ENCODE measurements at places on chromosomes 5 and 9. TPM values are rescaled to one million over a fixed set of nuclear protein-coding genes. Genes with fewer than 3 reads are reported as not detected.

Gene HSPB3
- total RNA-seq: 27.4 TPM

Gene F12
- total RNA-seq: 0.38 TPM

Gene SNCB
- not detected for total RNA-seq

DNA sequence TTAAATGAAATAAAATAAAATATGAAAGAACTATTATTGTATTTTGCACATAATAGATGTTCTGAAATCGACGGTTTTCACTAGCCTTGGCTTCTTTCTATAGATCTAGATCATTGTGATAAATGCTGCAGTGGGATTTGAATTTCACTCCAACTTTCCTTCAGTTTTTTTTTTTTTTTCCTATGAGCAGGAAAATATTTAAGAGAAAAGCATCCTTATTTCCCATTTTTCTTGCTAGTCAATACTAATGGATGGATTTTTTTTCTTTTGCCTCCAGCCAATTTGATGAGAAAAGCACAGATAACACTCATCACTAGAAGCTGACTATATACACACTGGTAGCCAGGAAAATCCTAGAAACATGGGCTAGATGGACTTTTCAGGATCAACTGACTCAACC, 249.0 kb downstream of the NFIB start:
- no peak for DNase-seq

DNA sequence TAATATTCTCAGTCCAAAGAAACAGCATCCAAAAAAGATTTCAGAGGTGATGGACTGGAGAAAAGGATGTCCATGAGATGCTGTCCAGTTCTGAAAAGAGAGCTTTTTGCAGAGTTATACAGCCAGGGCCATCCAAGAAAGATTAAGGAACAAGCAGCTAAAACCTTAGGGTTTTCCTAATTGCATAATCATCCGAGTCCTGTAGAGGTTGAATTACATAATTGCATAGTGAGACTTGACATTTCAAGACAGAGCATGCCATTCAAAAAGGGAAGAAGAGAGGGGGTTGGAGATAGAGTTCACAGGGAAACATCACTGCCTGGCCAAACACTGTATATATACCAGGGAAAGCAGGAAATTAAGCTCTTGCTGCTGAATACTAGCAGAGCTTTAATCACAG, 1729.2 kb upstream of the WWC1 start:
- DNase-seq: no peak

DNA sequence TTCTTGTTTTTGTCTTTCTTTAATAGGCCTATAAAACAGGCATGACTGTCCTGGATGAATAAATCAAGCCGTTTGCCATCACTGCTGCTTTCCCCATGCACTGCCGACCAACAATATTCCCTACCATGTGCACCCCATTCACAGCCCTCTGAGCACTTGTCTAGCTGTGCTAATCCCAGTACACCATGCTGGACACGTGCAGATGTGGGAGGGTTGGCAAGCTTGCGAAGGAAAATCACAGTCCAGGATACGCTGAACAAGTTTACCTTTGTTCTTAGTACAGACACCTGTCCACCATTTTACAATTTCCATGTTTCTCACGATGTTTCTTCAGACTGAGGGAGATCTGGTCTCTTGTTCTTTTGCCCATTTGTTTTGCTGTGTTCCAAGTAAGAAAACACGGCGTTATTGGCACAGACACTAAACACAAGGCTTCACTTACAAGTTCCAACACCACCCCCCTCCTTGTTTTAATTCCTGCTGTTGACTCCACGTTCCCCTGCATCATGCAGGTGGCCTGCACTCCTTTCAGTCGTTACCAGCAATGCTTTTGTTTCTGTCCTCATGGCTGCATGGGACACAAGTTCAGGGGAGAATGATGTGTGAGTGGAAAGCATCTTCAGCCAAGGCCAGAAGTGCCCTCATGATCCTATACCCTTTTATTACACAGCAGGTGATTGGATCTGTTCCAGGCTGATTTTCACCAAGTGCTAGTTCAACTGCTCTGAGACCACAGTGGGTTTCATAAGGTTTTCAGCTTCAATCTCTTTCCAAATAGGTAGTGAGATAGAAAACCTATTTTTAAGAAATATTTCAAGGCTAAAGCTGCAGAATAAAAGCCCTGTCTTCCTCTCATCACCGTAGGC, 608.9 kb downstream of the IRX1 start:
- no peak for DNase-seq

GRCh38 chr5:18602402-18602801, 968.1 kb downstream of the TAF11L14 start:
- DNase-seq: no peak

GRCh38 chr9:101705135-101705661, 33.2 kb downstream of the GRIN3A start:
- no peak for DNase-seq

- peak; percentile 55 for DNase-seq
Observed at GRCh38 chr9:113636165-113636564, 172.6 kb downstream of the RGS3 start.

DNA sequence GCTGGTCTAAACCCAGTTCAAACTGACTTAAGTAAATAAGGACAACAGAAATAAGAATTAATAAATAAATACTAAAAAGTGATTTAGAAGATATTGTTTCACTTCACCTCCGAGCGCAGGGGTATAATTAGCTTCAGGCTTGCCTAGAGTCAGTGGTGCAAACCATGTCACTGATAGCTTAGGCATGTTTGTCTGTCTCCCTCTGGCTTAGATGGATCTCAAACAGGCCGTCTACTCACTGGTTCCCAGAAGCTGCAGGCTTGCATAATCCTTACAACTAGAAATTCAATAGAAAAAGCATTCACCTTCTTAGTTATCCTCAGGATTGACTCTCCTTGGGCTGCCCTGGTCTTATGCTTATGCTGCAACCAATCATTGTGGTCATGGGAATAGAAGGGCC, 629.8 kb upstream of the WWC1 start:
- DNase-seq: no peak

DNA sequence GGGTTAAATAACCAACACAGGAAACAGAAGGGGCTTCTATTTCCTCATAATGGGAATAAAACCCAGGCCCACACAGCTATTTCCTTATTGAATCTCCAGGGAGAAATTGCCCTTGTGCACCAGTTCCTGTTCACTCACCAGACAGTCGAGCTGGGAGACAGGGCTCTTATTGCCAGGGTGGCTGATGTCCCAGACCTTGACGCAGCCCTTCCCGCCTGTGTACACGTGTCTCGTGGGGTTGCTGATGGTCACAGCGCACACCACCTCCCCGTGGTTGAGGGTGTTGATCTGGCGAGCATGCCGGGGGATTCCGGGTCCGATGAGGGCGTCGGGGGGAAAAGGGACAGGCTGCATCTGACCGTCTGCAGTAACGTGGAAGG, 96.5 kb downstream of the TLE1 start:
- DNase-seq: peak; percentile 90

- DNase-seq: no peak
Observed at GRCh38 chr5:79011219-79011836, 26.2 kb upstream of the ARSB start.

GRCh38 chr9:133789778-133790177, 51.6 kb upstream of the SARDH start:
- no peak for DNase-seq

DNA sequence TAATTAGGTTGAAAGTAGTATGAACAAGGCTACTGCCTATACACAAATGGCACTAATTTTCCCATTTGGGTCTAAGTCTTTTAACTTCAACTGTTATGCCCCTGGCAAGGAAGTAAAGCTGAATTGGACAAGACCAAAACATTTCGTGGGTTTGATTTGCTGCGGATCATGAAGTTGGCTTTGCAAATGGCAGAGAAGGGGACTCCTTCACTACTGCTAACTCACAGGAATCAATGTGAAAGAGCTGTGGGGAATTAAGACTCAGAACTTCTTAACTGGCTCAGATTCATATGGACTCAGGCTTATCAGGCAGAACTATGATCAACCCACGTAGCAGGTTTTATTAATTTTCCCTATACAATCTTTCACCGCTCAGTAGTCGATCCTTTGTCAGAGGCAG, 73.8 kb upstream of the IFNE start:
- no peak for DNase-seq

DNA sequence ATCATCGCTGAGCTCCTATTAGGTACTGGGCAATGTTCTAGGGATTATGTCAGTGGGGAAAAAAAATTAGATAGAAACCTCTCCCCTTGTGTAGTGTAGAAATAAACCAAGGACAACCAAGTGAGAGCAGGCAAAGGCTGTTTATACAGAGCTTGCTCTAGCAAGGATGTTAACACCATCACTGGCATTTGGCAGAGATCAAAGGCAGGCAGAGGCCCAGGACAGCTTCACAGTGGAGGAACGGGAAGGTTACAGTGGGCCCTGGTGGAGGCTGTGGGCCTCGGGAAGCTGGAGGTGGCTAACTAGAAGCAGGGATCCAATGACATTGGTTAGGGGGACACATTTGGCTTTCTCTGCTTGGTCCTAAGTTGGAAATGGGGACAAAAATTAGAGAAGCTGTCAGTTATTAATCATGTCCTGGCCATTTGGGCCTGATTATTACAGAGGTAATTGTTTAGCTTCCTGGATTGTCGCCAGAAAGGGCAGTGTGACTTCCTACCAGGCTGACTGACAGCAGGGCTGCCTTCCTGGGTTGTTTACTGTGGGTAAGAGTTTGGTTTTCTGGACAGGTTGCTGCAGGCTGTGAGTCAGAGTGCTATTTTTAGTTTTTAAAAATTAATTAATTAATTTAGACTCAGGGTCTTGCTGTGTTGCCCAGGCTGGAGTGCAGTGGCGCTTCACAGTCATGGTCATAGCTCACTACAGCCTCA, 259.3 kb downstream of the ROR2 start:
- DNase-seq: no peak

DNA sequence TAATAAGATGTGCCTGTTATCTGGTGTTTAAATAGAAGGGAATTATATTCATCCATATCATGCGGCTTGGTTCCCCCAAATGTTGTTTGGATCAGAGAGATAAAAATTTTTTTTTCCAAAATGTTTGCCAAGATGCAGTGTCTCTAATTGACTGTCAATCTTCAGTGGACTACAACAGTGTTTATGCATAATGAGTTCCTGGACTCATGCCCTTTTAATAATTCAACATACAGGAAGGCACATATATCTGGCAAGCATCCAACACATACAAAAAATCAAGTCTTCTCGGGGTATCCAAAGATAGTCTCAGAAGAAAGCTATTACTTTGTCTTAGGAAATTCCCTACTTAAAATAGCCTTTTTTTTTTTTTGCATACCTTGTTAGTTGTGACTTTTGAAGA, 1534.7 kb downstream of the EFNA5 start:
- DNase-seq: no peak

- no peak for DNase-seq
Observed at GRCh38 chr9:120974921-120975320, 48.3 kb upstream of the TRAF1 start.

DNA sequence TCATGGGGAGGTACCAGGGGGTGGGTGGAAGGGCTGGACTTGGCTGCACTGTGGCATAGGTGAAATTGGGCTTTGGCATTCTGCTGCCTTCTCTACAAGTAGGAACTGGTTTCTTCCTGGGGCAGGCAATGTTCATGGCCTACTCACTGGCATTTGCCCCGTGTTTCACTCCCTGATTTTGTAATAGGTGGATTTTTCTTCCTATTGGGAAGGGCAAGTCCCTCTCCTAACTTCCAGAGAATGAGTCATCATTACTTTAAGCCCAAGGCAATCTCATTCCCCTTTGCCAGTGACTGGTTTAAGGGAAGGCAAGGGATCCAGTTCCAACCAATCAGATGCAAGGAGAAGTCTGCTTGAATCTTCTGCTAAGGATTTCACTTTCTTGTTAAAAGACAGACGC, 67.9 kb upstream of the ANKRD55 start:
- DNase-seq: no peak

GRCh38 chr5:177232761-177233160, 70.8 kb downstream of the RAB24 start:
- no peak for DNase-seq

- no peak for DNase-seq
Observed at GRCh38 chr9:111034170-111034897, 3.9 kb downstream of the LPAR1 start.

DNA sequence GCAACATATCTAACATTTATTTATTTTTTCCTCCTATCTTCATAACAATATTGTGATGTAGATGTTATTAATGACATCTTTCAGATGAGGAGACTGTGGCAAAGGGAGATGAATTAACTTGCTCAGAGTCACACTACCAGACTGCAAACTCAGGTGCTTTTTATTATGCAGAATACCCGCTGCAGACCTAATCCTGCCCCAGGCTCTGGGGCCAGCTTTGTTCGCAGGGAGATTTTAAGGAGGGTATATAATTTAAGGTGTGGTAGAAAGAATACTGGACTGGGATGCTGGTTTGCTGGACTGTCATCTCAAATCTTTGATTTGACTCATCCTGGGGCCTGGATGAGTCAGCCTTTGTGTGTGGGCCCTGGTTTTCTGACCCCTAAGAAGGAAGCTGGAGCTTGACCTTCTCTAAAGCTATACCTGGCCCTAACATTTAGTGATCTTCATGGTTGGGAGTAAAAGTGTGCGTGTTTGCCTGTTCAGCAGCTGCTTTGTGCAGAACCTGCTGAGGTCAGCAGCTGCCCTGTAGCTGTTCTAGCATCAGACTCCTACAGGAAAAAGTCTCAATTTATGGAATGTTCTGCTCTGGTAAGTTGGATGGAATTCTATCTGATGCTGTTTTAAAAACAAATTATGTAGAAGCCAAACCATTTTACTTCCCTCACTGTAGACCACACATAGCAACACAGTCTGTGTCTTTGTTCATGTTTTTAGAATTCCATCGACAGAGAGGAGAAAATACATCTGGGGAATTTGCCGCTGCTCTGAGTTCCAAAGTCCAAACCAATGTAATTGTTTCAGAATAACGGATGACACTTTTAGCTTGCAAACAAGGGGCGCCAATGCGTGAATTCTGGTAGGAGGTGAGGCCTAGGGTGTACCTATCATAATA, 4.5 kb downstream of the SLC36A1 start:
- DNase-seq: no peak

DNA sequence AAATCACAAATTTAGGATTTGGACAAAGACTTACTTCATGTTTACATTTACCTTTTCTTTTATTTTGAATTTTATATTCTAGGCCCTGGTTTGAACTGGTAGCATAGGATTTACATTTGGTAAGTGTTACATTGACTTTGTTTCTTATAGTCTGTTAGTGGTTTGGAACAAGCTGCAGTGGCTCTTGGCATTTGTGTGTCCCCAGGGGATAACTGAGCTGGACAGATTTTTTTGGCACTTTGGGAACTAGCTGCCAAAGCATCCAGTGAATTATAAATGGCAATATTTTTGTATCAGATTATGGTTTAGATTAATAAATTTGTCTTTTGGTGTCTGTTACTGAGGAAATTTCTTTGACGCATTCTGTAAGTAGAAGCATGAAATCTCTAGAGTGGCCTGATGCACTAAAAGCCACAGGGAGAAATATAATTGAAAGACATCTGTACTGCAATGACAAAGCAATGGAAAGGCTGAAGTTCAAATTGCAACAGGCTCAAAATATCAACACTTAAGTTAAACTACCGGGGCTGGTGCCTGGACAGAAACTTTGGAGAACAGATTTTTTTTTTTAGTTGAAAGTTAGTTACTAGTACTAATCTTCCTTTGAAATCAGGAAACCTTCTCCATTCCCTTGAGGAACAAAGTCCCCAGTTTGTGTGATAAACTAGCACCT, 107.6 kb upstream of the PLCXD3 start:
- DNase-seq: no peak

- DNase-seq: no peak
Observed at GRCh38 chr5:110477911-110478310, 248.6 kb downstream of the TMEM232 start.

- no peak for DNase-seq
Observed at GRCh38 chr5:147989239-147989638, 74.5 kb upstream of the SPINK5 start.

- DNase-seq: no peak
Observed at GRCh38 chr5:81703840-81704239, 47.1 kb downstream of the SSBP2 start.

Data from posterior vena cava (tissue), 2 donors.